ENCODE measurements at places on chromosomes 6 and 20.

- DNase-seq = no peak
These were observed 32.3 kb upstream of the XRN2 start for GRCh38 chr20:21270806-21271205.

DNA sequence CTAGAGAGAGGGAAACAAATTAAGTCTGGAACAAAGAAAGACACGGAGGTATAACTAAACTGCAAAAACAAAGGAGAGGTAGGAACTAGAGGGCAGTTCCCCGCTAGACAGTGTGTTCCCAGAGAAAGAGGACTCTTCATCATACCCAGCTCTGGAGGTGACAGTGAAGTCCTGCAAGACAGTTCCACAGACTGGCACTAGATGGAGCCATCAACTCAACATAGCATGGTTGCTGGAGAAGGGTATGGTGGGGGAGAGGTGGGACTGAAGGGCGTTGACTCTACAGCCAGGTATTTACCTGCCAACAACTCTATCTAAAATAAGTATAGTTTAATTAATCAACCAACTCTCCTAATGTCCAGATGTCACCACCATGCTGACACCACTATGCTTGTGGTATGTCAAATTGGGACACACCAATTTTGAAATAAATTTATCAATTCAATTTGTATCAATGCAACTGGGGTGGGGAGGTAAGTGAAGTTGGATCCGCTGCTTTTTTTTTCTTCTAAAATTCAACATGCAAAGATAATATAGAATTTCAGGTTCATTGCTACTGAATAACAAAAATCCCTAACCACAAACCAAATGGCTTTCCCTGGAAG, 9.7 kb downstream of the BACH2 start:
- peak; percentile 43 for DNase-seq

DNA sequence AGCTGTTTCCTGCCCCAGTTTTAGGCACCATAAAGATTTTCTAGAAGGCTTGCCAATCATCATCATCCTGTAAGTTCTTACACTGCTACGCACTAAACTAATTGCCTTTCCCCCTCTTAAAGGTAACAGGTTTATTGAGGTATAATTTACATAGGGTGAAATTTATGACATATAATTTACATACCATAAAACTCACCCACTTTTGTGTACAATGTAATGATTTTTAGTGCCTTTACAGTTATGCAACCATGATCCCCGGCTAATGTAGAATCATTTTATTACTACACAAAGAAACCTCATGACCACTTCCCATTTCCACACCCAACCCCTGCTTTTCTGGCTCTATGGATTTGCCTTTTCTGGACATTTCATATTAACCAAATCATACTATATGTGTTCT, 21.1 kb downstream of the GCNT2 start:
- no peak for DNase-seq

GRCh38 chr6:75611702-75612375, 10.2 kb downstream of the SENP6 start:
- no peak for DNase-seq

- no peak for DNase-seq
These were observed 225.5 kb downstream of the BCKDHB start for GRCh38 chr6:80331974-80332373.

- DNase-seq = no peak
These were observed 1234.7 kb upstream of the GJE1 start for GRCh38 chr6:140897804-140898573.

- peak; percentile 49 for DNase-seq
These were observed 82.3 kb downstream of the GMPR start for GRCh38 chr6:16320533-16321340.

GRCh38 chr6:111091987-111092386, 4.7 kb downstream of the SLC16A10 start:
- no peak for DNase-seq

GRCh38 chr20:1710484-1710883, 52.9 kb upstream of the SIRPG start:
- no peak for DNase-seq

DNA sequence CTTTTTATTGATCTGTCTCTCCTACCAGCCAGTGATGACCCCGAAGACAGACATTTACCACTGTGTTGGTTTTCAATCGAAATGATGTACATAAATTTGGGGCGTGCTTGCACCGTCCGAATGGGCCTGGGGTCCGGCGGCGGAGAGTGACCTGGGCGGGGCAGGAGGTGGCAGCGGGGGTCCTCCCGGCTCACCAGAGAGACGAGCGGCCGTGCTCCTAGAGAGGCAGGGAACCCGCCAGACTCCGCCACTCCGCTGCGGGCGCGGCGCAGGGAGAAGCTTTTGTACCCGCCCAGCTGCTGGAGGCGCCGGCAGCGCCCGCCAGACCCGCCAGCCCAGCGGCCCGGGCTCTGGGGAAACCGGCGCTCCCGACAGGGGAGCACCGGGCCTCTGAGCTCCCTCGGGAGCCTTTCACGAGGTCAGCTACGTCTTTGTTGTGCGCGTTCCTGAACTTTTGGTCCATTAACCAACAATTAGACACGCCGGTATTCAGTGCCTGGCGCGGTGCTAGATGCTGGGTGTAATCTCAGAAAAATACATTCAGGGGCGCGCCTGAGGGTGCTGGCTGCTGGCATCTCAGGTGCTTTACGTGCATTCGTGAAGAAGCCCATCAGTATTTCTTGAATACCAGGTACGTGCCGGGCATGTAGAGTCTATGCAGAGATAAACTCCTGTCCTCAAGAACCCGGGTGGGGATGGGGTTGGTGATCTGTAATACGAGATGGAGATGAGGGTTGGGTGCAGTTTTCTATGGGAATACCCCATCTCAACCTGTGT, at the start of gene PGBD1:
PGBD1 (plus strand) TSS at position 285 of the 777 bp plus-strand sequence. CDS start 2,242 bp downstream, outside the sequence.
- peak; percentile 80 for DNase-seq

- peak; percentile 32 for DNase-seq
These were observed 7.5 kb downstream of the BEND6 start for GRCh38 chr6:56962441-56962840.

GRCh38 chr20:63520934-63521601, 503 bp downstream of the PPDPF start:
- peak; percentile 72 for DNase-seq

DNA sequence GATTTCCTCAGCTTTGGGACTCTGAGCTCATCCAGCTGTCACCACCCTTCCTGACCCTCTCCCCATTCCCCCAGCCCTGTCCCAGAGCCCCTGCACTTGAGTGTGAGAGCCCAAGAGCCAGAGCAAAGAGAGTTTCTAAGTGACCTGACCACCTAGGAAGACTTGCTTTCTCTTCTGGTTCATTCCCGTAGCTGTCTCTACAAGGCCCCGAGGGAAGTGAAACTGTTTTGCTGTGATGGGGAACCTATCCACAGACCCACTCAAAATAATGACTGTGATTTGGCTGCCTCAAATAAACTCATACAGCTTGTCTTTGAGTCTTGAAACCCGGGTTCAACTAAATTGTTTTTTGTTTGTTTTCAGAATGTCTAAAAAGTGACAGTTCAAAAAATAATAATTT, 74.6 kb upstream of the XRN2 start:
- no peak for DNase-seq

GRCh38 chr6:158040051-158040803, 58.6 kb downstream of the SYNJ2 start:
- DNase-seq = peak; percentile 99

GRCh38 chr6:37580176-37580955, 80.7 kb upstream of the CCDC167 start:
- peak; percentile 24 for DNase-seq

DNA sequence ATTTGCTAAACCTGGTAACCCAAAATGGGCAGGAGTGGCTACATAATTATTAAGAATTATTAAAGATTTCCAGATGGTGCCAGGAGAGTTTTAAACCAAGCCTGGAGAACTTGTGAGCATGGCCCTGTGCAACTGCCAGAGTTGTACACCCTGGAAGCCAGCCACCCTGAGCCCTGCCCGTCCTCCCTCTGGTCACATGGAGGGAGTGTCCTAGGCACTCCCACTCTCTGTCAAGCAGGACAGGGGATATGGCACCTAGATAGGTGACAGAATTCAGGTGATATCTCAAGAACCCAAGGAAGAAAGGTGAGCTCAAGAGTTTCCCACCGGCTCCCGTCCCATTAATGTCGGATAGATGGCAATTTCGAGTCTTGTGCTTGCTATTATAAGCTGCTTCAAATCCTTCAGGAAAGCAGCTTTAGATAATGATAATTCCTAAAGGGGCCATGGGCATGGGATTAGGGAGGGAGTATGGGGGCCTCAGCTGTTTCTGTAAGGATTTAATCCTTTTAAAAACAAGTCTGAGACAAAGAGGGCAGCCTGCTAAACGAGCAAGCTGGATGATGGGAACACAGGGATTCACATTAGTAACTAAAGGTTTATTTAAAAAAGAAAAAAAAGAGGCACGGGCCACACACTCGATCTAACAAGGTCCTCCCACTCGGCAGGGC, 169.1 kb downstream of the BMP7 start:
- DNase-seq = no peak

DNA sequence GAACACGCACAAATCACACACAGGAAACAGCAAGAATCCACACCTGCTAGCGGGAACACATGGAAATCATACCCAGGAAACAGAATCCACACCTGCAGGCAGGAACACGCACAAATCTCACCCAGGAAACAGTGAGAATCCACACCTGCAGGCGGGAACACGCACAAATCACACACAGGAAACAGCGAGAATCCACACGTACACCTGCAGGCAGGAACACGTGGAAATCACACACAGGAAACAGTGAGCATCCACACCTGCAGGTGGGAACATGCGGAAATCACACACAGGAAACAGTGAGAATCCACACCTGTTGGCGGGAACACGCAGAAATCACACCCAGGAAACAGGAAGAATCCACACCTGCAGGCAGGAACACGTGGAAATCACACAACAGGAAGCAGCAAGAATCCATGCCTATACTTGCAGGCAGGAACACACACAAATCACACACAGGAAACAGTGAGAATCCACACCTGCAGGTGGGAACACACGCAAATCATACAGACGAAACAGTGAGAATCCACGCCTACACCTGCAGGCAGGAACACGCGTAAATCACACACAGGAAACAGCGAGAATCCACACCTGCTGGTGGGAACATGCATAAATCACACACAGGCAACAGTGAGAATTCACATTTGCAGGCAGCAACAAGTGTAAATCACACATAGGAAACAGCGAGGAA, 108.6 kb downstream of the DLL1 start:
- DNase-seq = no peak

GRCh38 chr6:164982389-164982788, 327.0 kb downstream of the C6orf118 start:
- DNase-seq = no peak

DNA sequence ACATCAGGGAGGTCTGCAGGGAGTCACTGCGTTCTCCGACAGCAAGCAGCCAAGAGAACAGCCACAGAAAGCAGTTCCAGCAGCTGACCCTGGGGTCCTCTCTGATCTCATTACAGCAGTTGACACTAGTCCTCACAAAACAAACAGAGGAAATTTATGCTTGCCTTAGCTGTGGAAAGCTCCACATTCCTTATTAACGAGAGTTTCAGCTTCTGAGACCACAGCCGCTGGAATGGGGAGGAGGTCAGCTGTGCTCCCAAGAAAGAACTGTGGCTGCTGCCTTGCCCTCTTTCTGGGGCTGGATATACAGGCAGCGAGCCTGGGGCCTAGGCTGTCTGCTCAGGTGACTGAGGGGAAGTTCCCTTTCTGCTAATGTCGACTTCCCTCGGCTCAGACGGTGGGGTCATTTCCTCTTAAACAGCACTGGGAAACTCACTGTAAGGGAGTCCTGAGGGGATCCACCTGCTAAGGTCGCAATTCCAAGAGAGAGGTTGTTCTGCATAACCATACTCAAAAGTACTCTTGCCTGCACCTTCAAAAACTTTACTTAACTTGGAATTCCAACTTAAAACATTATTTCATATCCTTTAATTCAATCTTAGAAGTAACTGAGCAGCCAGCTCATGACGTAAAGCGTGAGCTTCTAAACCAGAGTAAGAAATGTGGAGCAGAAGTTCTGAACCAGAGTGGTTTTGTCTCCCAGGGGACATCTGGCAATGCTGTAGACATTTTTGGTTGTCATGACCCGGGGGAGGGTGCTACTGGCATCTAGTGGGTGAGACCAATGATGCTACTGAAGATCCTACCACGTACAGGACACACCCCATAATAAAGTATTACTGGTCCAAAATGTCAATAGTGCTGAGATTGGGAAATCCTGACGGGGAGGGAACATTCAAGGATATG, 80.3 kb downstream of the BACH2 start:
- DNase-seq = peak; percentile 65

DNA sequence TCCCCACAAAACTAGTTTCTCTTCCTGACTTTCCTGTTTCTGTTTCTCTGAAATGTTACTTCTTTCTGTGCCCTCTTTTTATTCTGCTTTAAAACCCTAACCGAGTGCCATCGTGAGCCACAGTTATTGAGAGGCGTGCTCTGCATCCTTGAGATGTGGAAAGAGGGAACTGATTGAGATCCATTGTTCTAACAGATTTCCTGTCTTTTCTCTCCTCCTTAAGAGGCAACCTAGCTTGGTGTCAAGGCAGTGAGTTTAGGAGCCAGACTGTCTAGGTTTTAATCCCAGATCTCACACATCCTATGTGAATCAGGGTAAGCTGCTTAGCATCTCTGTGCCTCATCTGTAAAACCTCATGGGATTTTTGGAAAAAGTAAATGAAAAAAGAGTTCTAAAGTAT, 57.5 kb downstream of the SNX9 start:
- DNase-seq = no peak

Measured in fibroblast of skin of back (primary cell).